ENCODE measurements at places on chromosomes 1 and 21.

DNA sequence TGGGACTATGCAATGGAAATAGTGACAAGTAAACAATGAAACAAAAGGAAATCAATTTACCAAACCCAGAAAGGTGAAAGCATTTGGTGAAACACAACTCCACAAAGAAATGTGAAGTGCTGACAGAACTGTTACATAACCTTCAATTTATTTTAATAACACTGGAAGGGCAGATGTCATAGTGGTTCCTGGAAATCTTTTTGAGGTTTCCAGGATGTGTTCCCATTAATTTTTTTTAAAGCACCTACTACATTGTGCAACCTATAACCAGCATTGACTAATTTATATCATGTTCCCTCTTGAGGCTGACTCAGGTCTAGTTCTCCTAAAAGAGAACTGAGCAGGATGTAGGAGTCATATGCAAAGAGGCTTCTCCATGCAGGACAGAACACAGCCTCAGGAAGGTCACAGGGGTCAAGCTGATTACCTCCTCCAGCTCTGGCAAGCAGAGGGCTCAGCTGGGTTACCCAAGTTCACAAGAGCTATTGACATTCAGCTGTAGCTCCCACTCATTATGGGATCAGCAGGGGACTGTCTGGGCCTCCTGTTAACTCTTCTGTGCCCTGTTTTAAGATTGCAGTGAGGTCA is 157.1 kb upstream of the NRIP1 start:
- DNase-seq, result no peak

DNA sequence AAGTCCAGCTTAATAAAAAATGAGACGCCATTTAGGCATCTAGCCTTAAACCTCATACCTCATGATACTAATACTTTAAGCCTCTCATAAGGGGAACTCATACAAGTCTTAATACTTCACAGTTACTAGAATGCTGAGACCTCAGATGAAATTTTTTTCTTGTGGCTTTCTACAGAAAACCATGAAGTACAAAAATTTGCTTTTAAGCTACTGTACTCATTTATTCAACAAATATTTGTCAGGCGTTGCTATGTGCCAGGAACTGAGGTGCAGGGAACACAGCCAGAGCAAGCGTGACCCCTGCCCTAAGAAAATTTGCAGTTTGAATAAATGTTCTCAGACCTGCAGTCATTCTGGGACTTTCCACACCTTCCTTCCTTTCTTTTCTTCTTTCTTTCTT is 150.6 kb downstream of the MRPL39 start:
- DNase-seq, result peak; percentile 74

DNA sequence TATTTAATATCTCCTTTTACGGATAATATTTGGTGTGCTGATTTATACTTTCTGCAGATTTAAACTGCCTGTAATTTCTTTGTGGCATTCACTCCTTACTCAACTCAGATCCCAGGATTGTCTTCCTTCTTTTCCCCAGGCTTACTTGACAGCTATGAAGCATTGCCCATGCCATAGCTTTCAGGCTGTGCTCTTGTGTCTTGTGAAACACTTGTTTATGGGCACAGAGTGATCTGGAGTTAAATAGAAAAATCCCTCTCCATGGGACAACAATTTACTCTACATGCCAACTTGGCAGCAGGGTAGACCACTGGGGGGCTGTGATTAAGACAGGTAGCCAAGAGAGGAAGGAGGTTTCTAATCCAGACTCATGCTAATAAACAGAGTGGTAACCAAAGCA is 57.4 kb downstream of the PPP1R12B start:
- DNase-seq, result no peak

DNA sequence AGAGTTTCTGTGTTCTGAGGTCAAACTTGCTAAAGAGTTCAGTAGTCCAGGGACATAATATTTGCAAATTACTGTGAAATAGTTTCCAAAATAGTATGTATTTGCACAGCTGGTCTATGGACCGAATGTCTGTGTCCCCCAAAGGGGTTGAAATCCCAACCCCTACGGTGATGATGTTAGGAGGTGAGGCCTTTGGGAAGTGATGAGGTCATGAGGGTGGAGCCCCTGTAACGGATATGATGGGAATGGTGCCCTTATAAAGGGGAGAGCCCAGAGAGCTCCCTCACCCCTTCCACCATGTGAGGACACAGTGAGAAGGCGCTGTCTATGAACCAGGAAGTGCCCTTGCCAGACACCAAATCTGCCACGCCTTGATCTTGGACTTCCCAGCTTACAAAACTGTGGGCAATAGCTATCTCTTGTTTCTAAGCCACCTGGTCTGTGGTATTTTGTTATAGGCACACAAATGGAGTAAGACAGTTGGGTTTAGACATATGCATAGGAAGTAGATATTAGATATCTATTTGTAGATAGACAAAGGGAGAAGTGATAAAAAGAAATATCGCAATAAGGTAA is 21.7 kb downstream of the RNF187 start:
- no peak for DNase-seq

DNA sequence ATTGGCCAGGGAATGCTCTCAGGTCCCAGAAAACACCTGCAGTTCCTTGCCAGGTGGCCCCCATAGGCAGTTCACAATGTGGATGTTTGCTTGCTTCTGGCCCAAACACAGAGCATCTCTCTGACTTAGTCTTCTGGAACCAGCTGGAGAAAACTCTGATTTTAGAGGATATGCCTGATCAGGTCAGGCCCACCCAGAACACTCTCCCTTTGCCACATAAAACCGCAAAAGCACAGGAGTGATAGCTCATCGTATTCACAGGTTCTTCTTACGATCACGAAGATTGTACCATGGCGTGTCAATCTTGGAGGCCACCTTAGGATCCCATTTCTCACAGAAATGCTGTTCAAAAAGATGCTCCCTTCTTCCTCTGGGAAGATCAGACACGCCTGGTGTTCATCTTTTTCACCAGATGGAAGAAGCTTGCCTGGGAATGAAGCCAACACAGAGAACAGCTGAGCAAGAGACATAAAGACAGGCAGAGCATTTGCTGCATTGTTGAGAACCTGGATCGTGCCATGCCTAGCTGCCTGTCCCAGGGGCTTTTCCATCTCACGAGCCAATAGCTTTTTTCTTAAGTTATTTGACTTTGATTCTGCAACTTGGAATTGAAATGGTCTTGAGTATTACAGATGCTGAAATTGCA is 11.6 kb upstream of the CD247 start:
- no peak for DNase-seq

DNA sequence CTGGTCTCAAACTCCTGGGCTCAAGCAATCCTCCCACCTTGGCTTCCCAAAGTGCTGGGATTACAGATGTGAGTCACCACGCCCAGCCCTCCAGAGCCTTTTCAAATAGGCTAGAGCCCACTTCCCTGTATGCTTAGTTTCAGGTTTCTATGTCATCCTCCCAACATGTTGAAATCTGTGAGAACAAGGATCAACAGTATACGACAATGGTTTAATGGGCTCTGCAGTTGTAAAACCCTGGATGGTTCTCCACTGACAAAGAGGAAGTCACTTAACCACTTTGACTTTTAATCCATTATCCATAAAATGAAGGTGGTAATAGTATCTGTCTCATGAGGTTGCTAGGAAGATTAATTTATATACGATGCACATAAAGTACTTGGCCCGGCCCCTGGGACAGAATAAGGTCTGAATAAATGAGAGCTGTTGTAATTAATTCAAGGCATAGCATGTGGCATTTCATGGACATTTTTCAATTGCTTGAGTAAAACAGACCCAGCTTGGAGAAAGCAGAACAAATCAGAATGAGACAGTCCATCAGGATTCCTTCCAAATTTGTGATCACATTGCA is 113.9 kb upstream of the ZNF648 start:
- no peak for DNase-seq

DNA sequence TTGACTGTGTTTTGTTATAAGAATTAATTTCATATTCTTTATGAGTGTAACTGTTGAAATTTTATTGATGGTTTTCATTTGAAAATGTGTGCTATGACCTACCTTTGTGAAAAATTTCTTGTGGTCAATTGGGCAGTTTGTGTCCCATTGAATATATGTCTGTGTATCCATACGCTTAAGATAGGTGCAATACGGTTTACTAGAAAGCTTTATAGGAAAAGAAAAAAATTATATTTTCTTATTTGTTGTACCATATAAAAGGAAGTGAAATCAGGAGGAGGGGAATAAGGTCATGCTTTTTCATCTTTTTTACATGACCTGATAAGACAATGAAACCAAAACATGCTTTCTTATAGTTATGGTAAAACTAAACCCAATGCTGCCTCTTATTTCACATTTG is 807.7 kb downstream of the USP25 start:
- DNase-seq, result no peak

DNA sequence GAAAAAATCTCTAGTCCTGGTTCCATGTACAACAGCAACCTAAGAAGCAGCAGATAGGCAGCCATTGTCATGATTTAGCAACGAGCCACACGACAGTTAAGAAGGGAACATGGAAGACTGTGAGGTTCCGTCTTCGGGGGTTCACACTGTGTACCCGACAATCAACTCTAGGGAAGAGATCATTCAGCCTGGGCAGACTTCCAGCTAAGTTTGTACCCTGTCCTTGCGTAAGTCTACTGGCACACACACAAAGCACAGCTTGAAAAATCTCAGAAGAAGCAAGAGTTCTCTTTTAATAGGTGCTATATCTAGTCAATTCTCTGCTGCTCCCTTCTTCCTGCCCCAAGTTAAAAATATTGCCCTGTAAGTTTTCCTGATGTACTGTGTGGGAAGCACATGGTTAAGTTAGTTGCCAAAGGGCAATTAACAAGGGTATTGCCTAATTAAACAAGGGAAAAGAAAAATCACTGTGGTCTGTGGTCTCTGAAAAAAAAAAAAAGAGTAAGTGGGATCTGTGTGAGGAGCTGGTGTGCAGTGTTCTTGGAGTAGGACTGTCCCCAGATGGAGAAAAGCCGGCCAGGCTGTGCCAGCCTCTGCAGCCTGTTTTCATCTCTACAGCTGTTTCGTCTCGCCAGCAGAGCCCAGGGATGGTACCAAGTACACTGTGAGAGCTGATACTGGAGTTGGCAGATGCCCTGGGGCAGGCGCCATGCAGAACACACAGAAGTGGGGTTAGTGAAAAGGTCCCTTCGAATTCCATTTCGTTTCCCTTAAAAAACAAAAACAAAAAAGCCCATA is 6.4 kb upstream of the MYBPHL start:
- DNase-seq, result no peak

GRCh38 chr1:192905049-192905448 is 96.2 kb downstream of the RGS2 start:
- DNase-seq, result no peak

DNA sequence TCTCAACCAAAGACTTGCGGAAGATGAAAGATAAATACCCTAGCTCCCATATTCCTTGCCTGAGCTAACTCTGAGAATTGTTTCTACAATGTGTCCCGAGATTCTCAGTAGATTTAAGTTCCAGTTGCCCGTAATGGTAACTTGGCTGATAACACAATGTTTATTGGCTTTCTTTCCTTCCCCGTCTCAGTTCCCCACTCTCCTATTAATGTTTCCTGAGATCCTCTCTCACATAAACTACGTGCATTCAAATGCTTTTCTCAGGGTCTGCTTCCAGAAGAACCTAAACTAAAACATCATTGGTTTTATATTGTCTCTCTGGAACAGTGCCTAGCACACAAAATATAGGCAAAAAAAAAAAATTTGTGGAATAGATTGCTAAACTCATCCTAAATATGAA is 794.2 kb upstream of the ADGRL2 start:
- no peak for DNase-seq

GRCh38 chr1:65476327-65476726 is 55.9 kb downstream of the LEPR start:
- no peak for DNase-seq

DNA sequence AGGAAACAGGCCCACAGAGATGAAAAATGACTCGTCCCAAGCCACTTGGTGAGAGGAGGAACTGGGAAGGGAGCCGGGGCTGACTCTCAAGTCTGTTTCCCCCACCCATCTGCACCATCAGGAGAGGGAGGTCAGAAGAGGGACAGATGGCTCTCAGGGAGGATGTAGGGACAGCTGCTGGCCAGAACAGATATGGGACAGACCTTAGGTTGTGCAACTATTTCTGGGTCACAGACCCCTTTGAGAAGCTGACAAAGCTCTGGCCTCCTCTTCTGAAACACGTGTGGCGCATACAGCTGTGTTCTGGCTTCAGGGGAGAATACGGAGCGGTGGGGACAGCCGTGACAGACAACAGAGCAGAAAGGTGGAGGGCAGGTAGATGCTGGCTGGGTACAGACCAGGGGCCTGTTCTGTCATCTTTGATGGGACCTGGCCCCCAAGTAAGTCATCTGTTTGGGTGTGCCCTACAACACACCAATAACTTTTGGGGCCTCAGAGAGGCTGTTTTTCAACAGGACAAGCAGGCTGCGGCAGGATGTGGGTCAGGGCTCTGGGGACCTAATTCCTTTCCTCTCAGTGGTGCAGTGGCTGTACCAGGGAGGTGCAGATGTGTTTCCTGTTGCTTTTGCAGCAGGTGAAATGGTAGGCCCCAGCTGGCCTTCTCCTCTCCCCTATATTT is 7.3 kb downstream of the SH3BGRL3 start:
- peak; percentile 71 for DNase-seq

- no peak for DNase-seq
Measured at GRCh38 chr1:199706826-199707606, 320.5 kb upstream of the NR5A2 start.

DNA sequence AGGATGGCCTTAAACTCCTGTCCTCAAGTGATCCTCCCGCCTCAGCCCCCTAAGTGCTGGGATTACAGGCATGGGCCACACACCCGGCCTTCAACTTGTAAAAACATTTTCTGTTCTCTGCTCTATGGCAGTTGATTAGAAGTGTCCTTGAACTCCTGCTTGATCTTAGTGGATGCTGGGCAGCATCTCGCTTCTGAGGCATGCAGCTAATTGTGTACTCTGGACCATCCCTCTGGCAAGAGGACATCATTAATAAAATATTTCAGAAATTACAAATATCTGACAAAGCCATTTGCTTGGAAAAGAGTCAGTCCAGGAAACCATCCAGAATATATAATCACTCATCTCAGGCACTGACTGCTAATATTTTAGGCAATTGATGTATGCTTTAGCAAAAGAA is 8.1 kb downstream of the NGF start:
- DNase-seq, result no peak

DNA sequence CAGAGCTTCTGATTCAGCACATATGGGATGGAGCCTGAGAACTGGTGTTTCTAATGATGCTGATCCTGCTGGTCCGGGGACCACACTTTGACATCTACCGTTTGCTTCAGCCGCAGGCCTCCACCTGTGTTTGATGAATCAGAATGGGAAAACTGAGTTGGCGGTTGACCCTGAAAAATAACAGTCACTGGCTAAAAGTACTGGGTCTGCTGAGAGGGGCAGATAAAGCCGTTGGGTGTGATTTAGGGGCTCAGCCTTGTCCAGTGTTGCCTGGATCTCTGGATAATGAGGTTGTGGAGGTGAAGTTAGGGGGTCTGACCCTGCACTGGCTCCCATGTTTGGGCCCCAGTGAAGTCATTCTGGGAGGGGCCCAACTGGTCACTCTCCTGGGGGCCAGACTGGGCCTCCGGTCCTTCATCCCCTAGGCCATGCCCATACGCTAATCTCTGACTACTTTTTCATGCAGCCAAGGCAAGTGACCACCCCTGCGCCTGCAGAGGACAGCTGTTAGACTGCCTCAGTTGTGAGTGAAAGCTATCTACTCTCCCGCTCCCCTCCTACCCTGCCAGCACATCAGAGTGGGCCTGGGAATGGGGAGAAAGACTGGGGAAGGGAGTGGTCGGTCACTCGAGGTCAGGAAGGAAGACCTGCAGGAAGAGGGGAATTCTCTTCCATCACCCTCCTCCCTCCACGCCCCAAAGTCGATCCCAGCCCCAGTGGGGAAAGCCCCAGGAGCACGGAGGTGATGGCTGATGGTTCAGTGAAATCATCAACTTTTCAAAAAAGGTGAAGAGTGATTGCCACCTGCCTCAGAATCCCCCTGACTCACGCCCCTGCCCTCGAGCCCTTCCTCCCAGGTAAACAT is 27.7 kb downstream of the VASH2 start:
- DNase-seq, result peak; percentile 61
